A172 (cell line): ENCODE measurements at places on chromosomes 4 and X.

DNA sequence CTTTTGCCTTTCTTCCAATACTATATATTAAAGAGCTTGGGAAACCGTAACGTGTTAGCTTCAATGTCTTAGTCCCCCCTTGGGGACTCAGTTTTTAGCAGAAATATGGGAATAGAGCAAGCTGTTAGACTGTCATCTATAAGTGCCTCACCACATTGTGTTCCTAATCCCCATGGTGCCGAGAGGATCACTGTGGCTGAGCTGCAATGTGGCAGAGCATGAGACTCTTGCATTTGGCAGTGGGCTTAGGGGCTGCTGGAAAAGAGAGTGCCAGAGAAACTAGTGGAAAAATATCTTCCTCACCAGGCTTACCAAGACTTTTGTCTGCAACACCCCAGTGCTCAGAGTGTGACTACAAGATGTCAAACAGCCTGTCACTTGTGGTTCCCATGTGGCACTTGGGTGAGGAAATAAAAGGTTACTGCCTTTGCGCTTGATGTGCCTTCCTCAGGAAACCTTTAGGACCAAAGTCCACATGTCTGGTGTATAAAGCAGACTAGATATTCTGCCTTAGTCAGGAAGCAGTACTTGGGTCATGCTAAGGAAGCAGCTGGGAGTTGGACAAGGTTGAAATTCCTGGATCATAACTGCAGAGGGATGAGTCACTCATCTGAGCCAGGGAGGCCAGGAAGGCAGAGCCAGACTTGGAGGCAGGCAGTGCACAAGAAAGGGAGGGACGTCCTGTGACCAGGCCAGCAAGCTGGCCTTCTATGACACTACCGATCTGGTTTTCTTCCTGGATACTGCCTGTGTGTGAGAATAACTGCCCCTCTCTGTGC lies 9.7 kb upstream of the MAGEA4 start:
- peak; percentile 91 for DNase-seq

DNA sequence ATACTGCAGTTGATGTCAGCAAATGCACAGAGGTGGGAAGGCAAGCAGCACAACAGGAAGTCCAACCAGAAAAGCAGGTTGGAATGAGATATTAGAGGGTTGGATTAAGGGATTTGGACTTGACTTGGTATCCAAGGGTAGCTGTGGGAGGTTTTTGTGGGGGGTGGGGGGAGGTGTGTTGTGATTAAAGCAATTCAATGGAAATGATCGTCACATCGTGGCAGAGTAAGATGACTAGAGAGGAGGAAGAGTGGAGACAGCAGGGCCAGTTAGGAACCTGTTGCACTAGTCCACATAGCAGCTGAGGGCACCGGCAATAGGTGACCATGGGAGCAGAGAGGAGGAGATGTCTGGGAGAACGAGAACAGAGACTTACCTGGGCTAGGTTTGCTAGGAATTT lies 2.4 kb downstream of the SLC25A43 start:
- no peak for DNase-seq

- no peak for DNase-seq
Measured at GRCh38 chr4:106530024-106530361, 161.4 kb upstream of the GIMD1 start.

DNA sequence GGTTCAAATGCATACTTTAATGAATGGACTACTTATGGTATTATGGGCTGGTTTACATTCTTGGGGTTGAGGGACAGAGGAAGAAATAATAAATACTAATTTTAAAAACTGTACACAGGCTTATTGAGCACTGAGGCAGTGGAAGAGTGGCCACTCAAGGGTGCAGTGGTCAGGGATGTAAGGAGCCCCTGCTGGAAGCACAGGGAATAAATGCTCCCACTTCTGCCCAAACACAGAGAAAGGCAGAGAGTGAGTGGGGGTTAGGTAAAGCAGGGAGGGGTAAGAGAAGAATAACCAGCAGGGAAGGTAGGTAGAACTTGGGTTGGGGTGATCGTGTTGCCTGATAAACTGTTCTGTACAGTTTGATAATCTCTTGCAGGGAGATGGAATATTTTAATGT lies 60.0 kb downstream of the GAB1 start:
- DNase-seq: no peak

GRCh38 chr4:53653484-53654053 lies 62.3 kb upstream of the LNX1 start:
- peak; percentile 22 for DNase-seq

- DNase-seq: peak; percentile 30
Measured at GRCh38 chrX:19855700-19856381, 31.6 kb downstream of the SH3KBP1 start.

- DNase-seq: no peak
Measured at GRCh38 chr4:161133586-161134276, 1030.1 kb downstream of the FSTL5 start.

DNA sequence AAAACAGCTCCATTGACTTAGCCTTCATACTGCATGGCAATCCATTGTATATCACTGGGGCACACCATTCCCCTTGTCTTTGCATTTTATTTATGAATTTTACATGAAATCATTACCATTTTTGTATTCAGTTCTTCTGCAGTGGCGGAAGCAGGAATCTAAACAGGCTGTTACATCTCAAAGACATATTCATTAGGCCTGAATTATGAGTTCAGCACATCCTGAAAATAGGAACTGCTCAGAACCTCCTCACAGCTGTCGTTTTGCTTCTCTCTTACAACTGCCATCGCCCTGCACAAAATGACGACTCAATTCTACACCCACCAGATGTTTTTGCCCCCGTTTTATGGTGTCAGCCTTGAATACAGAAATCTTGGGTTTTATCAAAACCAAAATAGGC lies 474.4 kb upstream of the MAGEB18 start:
- DNase-seq: no peak

DNA sequence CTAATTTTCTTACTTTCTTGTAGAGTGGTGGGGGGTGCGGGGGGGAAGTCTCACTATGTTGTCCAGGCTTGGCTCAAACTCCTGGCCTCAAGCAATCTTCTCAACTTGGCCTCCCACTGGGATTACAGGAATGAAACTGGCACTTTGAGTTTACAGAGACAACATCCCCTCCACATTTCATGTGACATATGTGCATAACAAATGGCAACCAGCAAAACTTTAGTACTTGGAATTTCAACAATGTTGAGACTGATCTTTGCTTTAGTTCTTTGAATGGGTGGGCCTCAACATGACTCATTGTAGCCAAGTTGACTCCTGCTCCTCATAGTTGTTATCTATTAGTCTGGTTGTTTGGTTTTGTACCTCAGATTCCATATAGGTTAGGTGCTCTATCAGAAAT lies 11.4 kb upstream of the FMR1 start:
- peak; percentile 5 for DNase-seq
